HFFc6 (cell line): ENCODE measurements at places on chromosomes 3 and 15. TPM values are rescaled to one million over a fixed set of nuclear protein-coding genes. Genes with fewer than 3 reads are reported as not detected.

GOLIM4 gene
- 102 to 125 TPM (median 116 TPM) in 3 replicates for total RNA-seq

C3orf22 gene
- total RNA-seq = not detected in 3 replicates

SCAANT1 gene
- total RNA-seq = not detected in 2 replicates

PRRT3 gene
- 4.8 to 9.4 TPM (median 5.6 TPM) in 3 replicates for total RNA-seq

RETNLB gene
- not detected in 3 replicates for total RNA-seq

LINGO1 gene
- not detected in 3 replicates for total RNA-seq

CYP19A1 gene
- total RNA-seq = not detected in 2 replicates

FEZF2 gene
- not detected in 3 replicates for total RNA-seq

GRCh38 chr15:70566047-70566835 lies 197.1 kb downstream of the UACA start:
- H3K27me3 ChIP-seq = peaks cover 13% of the 10 kb centered on the region
- peaks cover 17% of the 10 kb centered on the region for H3K4me1 ChIP-seq
- no peak overlapping the region for H3K4me3 ChIP-seq
- no peak overlapping the region for H3K27ac ChIP-seq
- no peak for DNase-seq
- no peaks in the 10 kb centered on the region for H3K36me3 ChIP-seq

DNA sequence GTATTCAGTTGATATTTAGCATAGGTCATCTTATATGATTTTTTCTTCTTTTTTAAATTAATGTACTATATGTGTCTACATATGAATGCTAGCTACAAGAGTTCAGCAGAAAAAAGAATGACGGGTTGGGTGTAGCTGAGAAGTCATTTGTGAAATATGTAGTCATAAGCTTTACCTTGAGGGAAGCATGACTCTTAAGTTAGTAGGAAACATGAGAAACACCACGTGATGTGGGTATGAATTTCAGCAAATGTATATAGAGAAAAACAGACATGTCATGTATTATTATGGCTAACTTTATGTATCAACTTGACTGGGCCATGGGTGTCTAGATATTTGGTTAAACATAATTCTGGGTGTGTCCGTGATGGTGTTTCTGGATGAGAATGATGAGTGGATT lies 125.0 kb downstream of the RAP2B start:
- H3K27ac ChIP-seq = no peak overlapping the region
- DNase-seq = no peak
- no peak overlapping the region for H3K4me3 ChIP-seq
- H3K27me3 ChIP-seq = no peaks in the 10 kb centered on the region; the same call in 1 of the 2 replicates

- DNase-seq = no peak
- H3K27me3 ChIP-seq = peaks cover 2% of the 10 kb centered on the region; the same call in 1 of the 2 replicates
- no peaks in the 10 kb centered on the region for H3K36me3 ChIP-seq
- no peak overlapping the region for H3K27ac ChIP-seq
Measured at GRCh38 chr15:95990833-95991232, 339.7 kb upstream of the NR2F2 start.

GRCh38 chr3:21158861-21159542 lies 592.0 kb downstream of the ZNF385D start:
- peak; percentile 77 for DNase-seq
- H3K27me3 ChIP-seq = no peaks in the 10 kb centered on the region
- H3K4me1 ChIP-seq = peaks cover 46% of the 10 kb centered on the region
- peak overlapping the region; percentile 84 for H3K27ac ChIP-seq
- no peaks in the 10 kb centered on the region; the same call in 1 of the 2 replicates for H3K36me3 ChIP-seq
- H3K4me3 ChIP-seq = peak overlapping the region; percentile 55

DNA sequence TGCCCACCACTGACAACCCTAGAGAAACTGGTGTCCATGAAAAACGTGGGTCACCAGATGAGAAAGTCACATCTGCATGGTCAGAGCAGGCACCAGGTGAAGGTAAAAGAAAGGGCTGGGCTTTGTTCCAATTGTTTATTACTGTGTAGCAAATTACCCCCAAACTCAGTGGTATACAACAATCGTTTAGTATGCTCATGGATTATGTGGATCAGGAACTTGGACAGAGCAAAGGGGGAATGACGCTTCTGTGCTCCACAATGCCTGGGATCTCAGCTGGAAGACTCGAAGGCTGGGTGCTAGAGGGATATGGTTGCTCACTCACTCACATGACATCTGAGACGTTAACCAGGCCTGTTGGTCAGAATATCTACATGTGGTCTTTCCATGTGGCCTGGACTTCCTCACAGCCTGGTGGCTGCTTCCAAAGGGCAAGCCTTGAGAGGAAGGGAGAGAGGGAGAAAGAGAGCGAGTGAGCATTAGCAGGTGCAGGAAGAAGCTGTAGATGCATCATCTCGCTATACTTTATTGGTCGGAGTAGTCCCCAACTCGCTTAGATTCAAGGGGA lies 44.9 kb downstream of the LPP start:
- H3K27me3 ChIP-seq = no peaks in the 10 kb centered on the region; the same call in 1 of the 2 replicates
- no peak overlapping the region for H3K27ac ChIP-seq
- no peak for DNase-seq
- H3K4me3 ChIP-seq = no peak overlapping the region
- H3K4me1 ChIP-seq = peaks cover 60% of the 10 kb centered on the region

- H3K27ac ChIP-seq = peak overlapping the region; percentile 74
- peaks cover 29% of the 10 kb centered on the region for H3K4me1 ChIP-seq
- H3K36me3 ChIP-seq = no peaks in the 10 kb centered on the region
- peak overlapping the region; percentile 97 for H3K4me3 ChIP-seq
- no peak for DNase-seq
Measured at GRCh38 chr3:23203708-23204330, 692 bp downstream of the UBE2E2 start.

DNA sequence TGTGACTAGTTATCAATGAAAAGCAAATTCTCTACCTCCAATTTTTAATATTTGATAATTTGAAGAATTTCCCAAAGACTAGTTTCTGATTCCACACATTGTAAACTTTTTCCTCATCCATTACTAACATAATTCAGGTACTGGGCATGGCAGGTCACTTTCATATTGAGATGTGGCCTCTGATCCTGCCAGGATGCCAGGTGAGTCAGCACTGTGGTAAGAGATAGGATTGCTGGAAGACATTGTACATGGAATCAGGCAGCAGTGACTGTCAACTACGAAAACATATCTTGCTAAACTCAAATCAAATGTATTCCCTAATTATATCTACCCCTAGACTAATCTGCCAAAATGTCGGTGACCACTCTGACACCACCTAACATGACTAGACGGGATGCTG lies 33.2 kb upstream of the POU1F1 start:
- no peaks in the 10 kb centered on the region for H3K36me3 ChIP-seq
- H3K27me3 ChIP-seq = peaks cover 2% of the 10 kb centered on the region
- H3K4me1 ChIP-seq = peaks cover 11% of the 10 kb centered on the region

GRCh38 chr3:134239538-134239937 lies 11.1 kb downstream of the RYK start:
- DNase-seq = peak; percentile 30
- H3K36me3 ChIP-seq = no peaks in the 10 kb centered on the region
- H3K27me3 ChIP-seq = no peaks in the 10 kb centered on the region
- H3K4me1 ChIP-seq = peaks cover 87% of the 10 kb centered on the region

DNA sequence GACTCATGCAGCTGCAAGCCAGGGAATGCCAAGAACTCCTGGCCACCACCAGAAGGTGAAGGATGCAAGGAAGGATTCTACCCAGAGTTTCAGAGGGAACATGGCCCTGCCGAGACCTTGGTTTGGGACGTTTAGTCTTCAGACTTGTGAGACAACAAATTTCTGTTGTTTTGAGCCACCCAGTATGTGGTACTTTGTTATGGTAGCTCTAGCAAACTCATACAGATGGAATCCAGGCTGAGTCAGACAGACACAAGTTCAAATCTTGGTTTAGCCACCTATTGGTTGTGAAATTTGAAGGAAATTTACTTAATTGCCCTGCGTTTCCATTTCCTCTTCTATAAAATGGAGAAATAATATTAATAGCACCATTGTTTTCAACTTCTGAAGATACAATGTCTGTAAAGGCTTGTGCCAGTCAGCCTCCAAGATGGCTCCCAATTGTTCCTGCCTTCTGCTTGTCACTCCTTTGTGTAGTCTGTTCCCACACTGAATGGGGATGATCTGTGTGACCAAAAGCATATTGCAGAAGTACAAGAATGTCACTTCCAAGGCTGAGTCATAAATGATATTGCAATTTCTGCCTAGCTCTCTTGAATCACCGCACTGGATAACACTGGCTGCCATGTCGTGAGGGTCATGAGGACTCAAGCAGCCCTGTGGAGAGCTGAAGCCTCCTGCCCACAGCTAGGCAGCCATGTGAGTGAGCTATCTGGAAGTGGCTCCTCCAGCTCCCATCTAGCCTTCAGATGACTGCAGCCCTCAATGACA lies 223.5 kb upstream of the PROK2 start:
- H3K4me1 ChIP-seq = peaks cover 63% of the 10 kb centered on the region
- peak overlapping the region; percentile 88 for H3K27ac ChIP-seq
- no peaks in the 10 kb centered on the region for H3K27me3 ChIP-seq
- H3K4me3 ChIP-seq = peak overlapping the region; percentile 56; the same call in 1 of the 2 replicates

DNA sequence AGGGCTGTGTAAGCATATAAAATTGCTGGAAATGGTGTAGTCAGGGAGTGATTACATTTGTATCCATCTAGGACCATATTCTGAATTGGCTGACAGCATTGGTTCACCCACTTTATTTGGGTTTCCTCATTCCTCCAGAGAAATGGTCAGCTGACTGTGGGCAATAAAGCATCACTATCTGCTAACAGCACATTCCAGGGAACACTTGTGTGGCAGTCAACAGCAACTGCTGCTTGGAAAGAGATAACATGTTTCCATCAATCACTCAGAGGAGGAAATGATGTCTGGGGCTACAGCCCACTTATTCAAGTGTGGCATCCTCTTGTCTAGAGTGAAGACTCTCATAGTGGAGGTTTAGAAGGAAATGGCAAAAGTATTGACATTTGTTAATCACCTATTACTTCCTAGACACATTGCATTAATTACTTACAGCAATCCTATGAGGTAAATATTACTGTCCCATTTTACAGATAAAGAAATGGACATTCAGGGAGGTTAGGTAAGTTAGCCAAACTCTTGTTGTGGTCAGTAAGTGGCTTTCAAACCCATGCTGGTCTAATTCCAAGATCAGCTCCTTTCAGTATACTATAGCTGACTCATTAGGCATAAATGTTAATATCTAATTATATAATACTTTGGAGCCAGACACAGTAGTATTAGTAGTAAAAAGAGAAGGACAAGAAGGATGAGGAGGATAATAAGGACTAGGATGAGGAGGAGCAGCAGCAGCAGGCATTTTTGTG lies 247.8 kb downstream of the ALCAM start:
- H3K27ac ChIP-seq = no peak overlapping the region
- H3K4me1 ChIP-seq = peaks cover 21% of the 10 kb centered on the region
- H3K27me3 ChIP-seq = no peaks in the 10 kb centered on the region
- peak; percentile 19 for DNase-seq

DNA sequence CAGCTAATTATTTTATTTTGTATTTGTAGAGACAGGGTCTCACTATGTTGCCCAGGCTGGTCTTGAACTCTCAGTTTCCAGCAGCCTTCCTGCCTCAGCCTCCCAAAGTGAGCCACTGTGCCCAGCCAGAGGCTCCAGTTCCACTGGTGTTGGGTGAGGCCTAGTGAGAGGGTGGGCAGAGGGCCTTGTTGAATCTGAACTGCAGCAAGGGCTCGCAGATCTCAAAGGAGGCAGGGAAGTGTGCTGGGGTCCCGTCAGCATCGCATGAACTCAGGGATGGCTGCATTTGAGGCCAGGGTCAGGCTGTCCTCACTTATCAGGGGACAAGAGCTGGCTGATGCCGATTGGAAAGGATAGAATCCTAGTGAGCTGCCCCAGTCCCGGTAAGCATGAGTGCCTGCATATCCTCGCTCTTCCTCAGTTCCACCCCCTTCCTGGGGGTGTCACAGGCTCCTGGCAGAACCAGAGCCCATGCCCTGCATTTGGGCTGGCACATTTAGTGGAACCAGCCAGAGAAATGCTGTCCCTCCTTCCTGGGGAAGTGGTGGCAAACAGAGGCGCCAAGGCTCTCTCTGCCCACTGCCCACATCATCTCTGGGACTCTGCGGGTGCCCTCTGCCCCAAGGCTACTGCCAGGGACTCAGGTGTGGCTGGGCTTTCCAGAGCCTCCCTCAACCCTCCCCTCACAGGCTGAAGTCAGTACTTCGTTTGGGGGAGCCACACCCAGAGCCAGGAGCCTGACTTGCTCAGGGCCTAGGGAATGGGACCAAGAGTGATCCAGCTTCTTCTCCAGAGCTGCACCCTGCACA lies 24.1 kb downstream of the ALS2CL start:
- peaks cover 49% of the 10 kb centered on the region for H3K27me3 ChIP-seq
- no peaks in the 10 kb centered on the region for H3K4me1 ChIP-seq
- no peak overlapping the region for H3K4me3 ChIP-seq

DNA sequence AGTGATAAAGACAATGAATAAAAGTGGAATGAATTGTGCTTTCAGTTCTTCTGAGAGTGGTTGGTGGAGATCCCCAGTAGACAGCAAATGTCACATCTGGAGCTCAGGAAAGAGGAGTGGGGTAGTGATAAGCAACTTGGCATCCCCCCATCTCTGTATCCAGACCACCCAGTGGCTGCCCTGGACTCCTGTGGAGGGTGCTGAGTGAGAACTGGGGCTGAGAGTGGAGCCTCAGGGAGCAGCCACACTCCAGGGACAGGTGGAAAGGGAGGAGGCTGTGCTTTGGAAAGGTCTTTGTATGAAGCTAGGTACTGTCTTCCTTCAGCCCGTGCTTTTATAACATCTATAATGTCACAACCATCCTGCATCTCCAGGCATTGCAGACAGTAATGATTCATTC lies 85.6 kb upstream of the RASGRF1 start:
- no peak for DNase-seq
- peaks cover 4% of the 10 kb centered on the region; the same call in 1 of the 2 replicates for H3K4me1 ChIP-seq
- H3K27me3 ChIP-seq = peaks cover 33% of the 10 kb centered on the region
- H3K27ac ChIP-seq = no peak overlapping the region
- H3K4me3 ChIP-seq = no peak overlapping the region

- H3K36me3 ChIP-seq = no peaks in the 10 kb centered on the region
- no peak for DNase-seq
- H3K27me3 ChIP-seq = peaks cover 8% of the 10 kb centered on the region
- H3K4me3 ChIP-seq = no peak overlapping the region
- H3K4me1 ChIP-seq = peaks cover 18% of the 10 kb centered on the region
Measured at GRCh38 chr15:100891307-100892012, 11.8 kb downstream of the ALDH1A3 start.

DNA sequence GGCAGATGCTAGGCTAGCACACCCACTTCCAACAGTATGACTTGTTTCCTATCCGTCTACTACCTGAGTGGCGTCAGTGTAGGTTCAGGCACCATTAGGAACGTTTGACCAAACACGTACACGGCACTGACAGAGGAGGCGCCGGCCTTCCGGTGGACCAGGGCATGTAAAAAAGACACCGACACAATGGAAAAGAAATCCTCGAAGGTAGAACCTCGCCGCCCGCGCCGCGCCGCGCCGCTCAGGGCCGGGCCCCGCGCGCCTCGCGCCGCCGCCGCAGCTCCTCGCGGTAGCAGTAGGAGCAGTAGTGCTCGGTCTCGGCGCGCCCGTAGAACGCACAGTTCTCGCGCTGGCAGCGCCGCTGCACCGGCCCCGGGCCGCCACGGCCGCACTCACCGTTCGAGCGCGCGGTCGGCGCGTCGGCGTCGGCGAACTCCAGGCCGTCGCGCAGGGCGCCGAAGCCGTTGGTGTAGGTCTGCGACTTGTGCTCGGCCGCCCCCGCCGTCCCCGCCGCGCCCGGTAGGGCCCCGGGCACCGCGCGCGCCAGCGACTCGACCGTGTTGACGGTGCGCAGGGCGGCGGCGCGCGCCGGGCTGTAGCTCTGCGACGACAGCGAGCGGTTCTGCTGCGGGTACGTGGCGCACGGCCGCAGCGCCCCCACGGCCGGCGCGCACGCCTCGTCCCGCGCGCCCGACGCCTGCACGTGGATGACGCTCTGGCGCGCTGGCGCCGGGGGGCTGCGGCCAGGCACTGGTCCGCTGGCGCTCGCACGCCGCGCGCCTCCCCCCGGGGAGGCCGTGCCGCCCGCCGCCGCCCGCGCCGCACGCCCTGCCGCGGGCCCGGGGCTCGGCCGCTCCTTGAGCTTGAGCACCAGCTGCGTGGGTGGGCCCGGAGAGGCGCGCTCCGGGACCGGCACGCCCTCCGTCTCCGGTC lies 156.7 kb downstream of the KLF13 start:
- peaks cover 10% of the 10 kb centered on the region; the same call in 1 of the 2 replicates for H3K36me3 ChIP-seq
- H3K27ac ChIP-seq = no peak overlapping the region
- no peak overlapping the region for H3K4me3 ChIP-seq
- peaks cover 18% of the 10 kb centered on the region for H3K4me1 ChIP-seq
